ENCODE measurements at places on chromosomes 6 and 20.

GRCh38 chr6:21263531-21264287, 329.8 kb upstream of the SOX4 start:
- no peak for DNase-seq

- DNase-seq = no peak
Observed at GRCh38 chr20:63060057-63060991, 53.6 kb upstream of the BHLHE23 start.

GRCh38 chr6:137495703-137496336, 1.6 kb upstream of the OLIG3 start:
- DNase-seq = no peak

DNA sequence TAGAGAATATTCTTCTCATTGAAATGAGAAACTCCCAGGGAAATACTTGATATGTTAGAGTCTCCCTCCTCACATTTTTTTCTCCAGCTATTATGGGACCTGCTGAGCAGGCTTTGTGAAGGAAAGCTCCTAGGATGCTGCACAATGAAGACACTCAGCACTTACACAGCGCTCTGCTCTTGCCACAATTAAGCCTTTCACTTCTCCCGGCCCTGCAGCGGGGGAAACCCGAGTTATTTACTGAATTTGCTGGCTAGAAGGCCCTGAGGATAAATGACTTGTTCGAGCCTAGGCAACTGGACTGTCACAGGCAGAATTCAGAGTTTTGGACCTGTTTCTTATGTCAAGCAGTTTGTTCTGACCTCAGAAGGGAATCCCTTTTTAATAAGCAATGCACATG, 102.0 kb downstream of the MAP3K7 start:
- no peak for DNase-seq

DNA sequence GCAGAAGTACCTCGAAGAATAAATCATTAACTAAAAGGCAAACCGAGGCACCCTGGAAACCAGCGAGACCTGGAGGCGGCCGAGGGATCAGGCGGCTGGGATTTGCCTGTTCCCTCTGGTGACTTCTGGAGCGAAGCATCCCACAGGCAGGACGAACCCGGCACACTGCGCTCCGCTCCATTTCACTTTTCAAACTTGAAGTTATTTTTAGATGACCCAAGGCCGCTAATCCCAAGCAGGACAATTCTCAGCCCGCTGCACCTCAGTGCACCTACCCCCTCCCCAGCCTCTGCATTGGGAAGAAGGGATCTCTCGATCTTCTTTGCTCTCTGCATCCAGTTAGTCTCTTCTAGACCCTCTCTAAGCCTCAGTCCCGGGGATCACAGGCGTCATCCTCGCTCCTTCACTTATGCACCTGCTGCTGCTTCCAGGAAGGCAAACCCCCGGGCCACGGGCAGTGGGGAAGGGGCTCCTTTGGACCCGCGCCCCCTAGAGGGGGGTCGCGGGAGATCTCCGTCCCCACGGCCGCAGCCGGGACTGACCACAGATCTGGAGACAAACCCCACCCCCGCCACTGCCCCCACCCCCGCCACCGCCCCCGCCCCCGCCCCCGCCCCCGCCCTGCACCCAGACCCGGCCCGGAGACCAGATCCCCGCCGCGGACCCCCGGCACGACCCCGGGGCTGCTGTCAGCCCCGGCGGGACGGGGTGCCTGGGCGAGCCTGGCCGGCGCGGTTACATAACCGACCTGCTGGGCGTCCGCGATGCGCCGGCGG, 636 bp downstream of the RCAN2 start:
- no peak for DNase-seq

GRCh38 chr6:16184129-16184528, 54.3 kb upstream of the GMPR start:
- peak; percentile 25 for DNase-seq

DNA sequence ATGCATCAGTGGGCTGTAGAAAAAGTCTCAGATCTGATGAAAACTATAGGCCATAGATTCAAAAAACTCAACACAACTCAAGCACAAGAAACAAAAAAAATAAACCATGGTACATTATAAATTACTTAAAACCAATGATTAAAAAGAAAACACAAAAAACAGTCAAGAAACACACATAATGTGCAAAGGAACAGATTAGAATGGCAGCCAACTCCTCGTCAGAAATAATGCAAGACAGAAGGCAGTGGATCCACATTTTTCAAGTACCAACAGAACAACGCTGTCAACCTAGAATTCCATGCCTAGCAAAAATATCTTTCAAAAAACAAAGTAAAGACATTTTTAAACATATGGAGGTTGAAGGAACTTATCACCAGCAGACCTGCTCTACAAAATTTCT, 69.7 kb downstream of the PSMB1 start:
- DNase-seq = no peak

DNA sequence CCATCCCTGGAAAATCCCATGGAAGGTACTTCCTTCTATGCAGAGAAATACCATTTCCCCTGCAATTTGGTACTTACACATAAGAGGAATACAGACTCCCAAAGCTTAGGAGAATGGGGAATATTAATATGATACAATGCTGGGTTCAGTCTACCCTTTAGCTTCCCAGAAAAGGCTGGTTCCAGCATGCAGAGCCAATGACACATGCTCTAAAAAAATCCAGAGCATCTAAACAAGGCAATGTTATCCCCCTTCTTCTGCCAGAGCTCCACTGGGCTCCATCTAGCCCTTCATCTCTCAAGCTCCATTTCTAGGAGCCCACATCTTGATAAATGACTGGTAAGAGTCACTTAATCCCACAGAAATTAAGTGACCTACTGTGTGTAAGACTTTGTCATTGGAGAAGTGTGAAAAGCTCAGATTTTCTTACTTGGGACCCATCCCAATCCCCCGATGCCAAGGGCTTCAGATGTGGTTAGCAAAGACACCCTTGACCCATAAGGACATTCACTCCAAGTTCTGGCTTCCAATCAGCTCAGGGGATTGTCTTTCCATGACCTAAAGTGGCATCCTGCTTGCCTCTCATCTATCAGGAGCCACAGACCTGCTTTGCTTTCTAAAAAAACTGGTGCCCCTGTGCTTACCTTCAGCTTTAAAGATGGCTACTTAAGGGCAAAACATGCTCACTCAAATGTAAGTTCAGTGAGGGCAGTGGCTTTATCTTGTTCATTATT, 137.5 kb downstream of the UNC5CL start:
- no peak for DNase-seq

GRCh38 chr6:113449051-113449450, 408.1 kb upstream of the MARCKS start:
- no peak for DNase-seq

DNA sequence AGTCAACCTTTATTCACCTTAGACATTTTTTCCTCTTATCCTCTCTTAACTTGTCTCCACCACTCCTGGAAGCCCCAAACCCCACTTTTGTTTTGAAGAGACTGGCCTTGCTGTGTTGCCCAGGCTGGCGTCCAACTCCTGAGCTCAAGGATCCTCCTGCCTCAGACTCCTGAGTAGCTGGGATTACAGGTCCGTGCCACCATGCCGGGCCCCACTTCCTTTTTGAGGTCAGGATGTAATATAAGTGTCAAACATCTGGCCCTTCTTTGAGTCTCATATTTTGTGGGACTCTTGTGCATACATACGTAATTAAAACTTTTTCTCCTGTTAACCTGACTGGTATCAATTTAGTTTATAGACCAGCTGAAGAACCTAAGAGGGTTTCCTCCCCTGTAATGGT, 1.4 kb upstream of the CDK19 start:
- no peak for DNase-seq

GRCh38 chr6:39247667-39248194, 18.5 kb upstream of the KCNK5 start:
- no peak for DNase-seq

DNA sequence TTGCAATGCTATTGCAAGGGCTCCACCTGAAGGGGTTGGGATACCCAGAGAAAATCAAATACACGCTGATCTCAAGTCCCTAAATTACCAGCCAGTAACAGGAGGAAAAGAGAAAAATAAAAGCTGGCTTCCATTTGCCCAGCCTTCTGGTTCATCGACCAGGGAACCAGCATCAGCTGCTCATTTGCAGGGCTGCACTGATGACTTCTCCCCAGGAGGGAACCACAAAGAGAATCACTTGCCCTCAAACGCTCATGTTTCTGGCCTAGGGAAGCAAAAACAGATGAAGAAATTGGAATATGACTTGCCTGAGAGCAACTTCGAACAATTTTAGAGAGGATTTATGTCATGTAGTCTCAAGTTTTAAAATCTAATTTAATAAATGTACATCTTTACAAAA, 119.7 kb downstream of the SH3BGRL2 start:
- no peak for DNase-seq
